Activated gamma-delta T cell treated with Interleukin-2 at 50 U/mL for 16 hours (primary cell): ENCODE measurements at places on chromosomes 13 and 19.

DNA sequence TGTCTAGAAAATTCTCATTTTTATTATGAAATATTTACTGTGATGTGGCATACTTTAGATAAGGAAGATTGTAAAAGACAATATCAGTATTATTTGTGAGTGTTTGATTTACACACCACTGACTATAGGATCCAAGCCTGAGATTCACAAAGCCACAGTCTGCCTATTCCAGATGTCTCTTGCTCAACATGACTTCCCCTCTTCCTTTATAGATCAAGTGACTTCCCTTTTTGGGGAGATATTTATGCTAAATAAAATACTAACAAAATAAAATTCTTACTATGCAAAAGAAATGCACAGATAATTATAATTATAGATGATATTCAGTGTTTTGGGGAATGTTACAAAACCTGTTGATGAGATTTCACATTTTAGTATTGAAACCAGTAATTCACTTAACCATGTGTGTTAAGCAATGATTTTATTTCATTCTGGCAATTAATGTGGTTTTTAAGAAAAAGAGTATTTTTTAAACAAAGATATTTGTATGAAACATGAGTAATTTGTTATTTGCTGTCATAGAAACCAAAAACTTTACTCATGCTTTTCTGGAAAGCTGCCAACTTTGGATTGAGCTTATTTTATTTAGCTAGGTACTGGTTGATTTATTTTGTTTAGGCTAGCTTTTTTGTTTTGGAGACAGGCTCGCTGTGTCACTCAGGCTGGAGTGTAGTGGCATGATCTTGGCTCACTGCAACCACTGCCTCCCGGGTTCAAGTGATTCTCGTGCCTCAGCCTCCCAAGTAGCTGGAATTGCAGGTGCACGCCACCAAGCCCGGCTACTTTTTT, 13.7 kb upstream of the GPR183 start:
- DNase-seq = no peak

DNA sequence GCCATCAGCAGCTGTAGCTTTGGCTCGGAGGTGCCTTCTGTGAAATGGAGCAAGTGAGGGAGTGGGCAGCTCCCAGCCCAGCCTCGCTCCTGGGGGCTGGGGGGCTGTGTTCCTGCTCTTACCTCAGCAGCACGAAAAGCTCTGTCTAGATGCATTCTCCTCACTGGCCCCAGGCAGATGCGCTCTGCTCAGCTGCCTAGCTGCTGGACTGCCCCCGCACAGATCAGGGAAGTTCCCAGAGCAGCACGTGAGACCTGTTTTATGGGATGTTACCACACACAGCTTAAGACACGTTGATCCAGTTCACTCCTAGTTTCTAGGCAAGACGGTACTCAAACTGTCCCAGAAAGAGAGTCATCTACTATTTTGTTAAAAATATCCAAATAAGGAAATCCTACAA, 13.6 kb downstream of the LCP1 start:
- no peak for DNase-seq

DNA sequence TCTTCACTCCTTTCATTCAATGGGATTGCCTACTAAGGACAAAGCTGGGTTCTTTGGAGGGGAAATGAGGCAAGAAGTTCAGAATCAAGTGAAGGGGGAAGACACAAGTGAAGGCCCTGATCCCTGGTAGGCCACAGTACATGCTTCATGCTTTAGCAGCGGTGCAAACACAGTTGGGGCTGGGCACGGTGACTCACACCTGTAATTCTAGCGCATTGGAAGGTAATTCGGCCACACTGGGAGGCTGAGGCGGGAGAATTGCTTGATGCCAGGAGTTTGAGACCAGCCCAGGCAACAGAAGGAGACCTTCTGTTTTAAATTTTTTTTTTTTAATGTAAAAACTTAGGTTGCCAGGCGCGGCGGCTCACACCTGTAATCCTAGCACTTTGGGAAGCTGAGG, 23.4 kb upstream of the GATAD2A start:
- DNase-seq = no peak

DNA sequence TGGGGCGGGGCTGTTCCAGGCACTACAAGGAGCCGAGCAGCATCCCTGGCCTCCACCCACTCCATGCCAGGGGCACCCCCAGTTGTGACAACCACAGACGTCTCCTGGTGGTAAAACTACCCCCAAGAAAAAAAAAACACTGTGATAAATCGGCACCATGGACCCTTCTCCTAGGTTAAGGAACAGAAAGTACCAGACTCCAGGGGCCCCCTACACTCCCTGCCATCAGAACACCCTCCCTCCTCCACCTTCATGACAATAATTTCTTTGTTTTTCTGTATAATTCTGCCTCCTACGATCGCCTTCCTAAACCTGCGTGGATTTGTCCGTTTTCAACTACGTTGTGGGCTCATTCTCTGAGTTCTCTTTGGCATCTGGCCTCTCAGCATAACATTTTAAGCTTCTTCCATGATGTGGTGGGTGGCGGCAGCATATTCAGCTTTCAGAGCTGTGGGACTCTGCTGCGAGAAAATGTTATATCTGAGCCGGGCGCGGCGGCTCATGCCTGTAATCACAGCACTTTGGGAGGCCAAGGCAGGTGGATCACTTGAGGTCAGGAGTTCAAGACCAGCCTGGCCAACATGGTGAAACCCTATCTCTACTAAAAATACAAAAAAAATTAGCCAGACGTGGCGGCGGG, 8.6 kb downstream of the TLE2 start:
- no peak for DNase-seq

- no peak for DNase-seq
Measured at GRCh38 chr13:32548837-32549236, 10.2 kb upstream of the N4BP2L2 start.

DNA sequence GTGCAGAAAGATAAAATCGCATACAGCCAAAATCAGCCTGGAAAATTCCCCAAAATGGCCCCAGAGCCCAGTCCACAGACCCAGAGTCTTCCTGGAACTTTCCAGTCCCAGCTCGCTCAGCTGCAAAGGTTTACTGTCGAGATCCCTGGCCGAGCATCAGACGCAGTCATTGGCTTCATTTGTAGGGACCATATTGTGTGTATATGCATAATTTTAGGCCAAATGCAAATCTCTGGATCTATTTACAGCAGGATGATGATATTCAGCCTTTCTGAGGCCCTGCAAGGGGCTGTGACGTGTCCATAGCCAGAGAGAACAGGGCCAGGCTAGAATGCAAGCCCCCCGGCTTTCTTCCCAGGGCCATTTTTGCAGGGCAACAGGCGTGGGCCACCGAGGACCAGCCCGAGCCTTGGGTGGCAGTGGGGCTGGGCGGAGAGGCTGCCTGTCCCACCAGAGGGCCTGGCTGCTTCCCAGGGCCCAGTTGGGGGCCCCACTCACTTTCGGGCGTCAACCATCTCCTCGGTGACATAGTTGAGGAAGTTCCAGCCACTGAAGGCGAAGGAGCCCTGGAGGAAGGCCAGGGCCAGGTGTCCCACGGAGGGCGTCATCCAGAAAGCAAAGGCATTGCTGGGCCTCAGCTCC, 13.7 kb downstream of the SLC7A10 start:
- DNase-seq = no peak

DNA sequence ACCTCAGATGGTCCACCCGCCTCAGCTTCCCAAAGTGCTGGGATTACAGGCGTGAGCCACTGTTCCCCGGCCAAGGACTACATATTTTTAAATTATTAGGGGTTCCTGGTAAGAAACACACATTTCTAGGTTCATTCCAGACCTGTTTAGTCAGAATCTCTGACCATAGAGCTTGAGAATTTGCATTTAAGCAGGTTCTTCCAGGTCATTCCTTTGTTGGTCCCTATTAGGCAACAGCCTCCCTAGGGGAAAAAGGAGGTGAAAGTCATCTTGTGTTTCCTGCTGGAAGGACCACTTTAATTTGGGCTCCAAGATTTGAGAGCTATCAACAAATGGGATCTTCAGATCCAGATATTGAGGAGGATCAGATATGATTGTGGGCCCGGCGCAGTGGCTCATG, 16.3 kb downstream of the S1PR2 start:
- no peak for DNase-seq

DNA sequence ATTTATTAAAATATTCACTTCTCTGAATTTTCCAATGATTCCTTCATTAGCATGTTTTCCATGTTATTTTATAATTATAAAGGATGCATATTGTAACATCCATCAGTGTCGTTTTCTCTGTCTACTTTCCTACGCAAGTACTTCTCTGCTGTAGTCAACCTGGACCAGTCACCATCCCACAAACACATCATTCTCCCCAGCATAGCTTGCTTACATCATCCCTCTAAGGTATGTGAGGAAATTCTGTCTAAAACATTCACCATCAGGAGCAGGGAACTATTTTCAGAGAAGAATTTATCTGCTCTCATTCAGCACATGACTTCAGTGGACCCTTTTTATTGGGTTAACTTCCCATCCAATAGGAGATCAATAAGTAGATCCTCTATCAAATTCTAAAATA, 806.1 kb upstream of the ARGLU1 start:
- DNase-seq = no peak

- no peak for DNase-seq
Measured at GRCh38 chr19:38031423-38031770, 124.4 kb downstream of the SIPA1L3 start.

- DNase-seq = no peak
Measured at GRCh38 chr13:71320452-71320851, 546.6 kb downstream of the DACH1 start.

GRCh38 chr13:101116341-101116740, 300.0 kb downstream of the NALCN start:
- DNase-seq = no peak

DNA sequence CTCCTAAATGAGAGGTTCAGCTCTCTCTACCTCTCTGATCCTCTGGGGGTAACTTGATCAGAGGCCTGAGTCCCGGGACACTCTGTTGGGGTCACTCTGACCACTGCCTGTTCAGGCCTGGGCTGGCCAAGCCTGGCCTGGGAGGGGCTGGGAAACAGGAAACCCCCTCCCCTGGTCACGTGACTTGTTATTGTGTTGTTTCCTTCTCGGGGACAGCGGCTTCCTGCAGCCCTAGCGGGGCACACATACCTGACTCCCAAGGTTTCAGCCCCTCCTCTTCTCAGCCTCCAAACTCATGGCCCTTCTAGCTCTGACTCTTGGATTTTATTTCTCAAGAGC, at the start of gene USHBP1:
Gene USHBP1 (minus strand): TSS at position 105 of the 339 bp plus-strand sequence. CDS start 446 bp downstream, outside the sequence.
- no peak for DNase-seq

DNA sequence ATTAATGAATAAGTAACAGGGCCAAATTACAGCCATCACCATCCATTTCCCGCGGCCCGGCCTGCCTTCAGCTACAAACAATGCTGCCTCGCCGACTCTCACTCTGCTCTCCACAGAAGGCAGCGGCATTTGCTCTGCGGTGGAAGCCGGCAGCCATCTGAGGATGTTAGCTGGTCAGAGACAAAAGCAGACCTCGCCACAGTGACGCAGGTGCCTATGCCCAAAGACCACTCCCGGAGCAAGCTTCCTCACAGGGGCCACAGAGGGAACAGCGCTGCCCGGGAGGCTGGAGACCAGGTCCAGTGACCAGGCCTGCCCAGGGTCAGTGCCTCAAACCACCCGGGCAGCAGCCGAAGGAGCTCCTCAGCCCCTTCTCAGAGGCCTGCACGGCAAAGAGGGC, 16.4 kb downstream of the PEPD start:
- DNase-seq = no peak

DNA sequence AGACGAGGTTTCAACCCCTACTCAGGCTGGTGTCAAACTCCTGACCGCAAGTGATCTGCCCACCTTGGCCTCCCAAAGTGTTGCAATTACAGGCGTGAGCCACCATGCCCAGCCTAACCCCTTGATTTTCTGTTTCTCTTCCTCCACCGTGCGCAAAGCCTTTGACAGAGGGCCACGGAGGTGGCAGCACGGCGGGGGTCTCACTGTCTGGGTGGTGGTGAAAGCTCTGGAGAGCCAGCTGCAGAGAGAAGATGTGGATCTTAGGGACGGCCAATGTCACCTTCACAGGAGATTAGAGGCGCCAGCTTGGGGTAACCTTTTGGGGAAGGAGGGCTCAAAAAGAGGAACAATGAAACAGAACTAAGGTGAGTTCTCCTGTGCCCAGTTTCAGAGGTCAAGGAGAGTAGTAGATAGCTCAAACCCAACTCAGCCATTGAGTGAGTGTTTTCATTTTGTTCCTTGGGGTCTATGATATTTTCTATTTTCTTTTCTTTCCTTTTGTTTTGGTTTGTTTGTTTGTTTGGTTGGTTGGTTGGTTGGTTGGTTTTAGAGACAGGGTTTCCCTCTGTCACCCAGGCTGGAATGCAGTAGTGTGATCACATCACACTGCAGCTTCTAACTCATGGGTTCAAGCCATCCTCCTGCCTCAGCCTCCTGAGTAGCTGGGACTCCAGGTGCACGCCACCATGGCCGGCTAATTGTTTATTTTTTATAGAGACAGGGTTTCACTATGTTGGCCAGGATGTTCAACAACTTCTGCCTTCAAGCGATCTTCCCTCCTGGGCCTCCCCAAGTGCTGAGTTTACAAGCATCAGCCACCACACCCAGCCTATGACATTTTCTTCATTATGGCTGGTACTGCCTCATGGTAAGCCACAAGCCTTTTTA, 37.7 kb downstream of the GPR42 start:
- DNase-seq = no peak
